Purkinje cell (primary cell): ENCODE measurements at places on chromosomes 16 and 17. TPM values are rescaled to one million over a fixed set of nuclear protein-coding genes. Genes with fewer than 3 reads are reported as not detected.

CA10 gene
- polyA plus RNA-seq: 1.8 and 21.7 TPM in 2 replicates

VWA3A gene
- polyA plus RNA-seq: 0.70 and 0.74 TPM in 2 replicates

HOXB4 gene
- polyA plus RNA-seq: not detected in 2 replicates

QPRT gene
- 1.3 and 2.5 TPM in 2 replicates for polyA plus RNA-seq

C17orf50 gene
- polyA plus RNA-seq: not detected in 2 replicates

ZPBP2 gene
- not detected in 2 replicates for polyA plus RNA-seq

GP1BA gene
- 0.31 and 0.38 TPM in 2 replicates for polyA plus RNA-seq

CFAP97D1 gene
- not detected in 2 replicates for polyA plus RNA-seq

SMIM36 gene
- not detected in 2 replicates for polyA plus RNA-seq

SLC38A8 gene
- not detected in 2 replicates for polyA plus RNA-seq

GRAPL gene
- polyA plus RNA-seq: not detected in 2 replicates

LYRM1 gene
- polyA plus RNA-seq: 38.6 and 63.8 TPM in 2 replicates

KRTAP2-2 gene
- not detected in 2 replicates for polyA plus RNA-seq

KRT24 gene
- polyA plus RNA-seq: 0.85 TPM in 1 of 2 replicates, not detected in the other

TRAPPC2L gene
- polyA plus RNA-seq: 97.9 and 106 TPM in 2 replicates

CDH5 gene
- polyA plus RNA-seq: 0.76 TPM in 1 of 2 replicates, not detected in the other

SPATA22 gene
- not detected in 2 replicates for polyA plus RNA-seq

MPHOSPH6 gene
- polyA plus RNA-seq: 117 and 150 TPM in 2 replicates

GSG1L gene
- polyA plus RNA-seq: 0.16 TPM in 1 of 2 replicates, not detected in the other

C16orf96 gene
- not detected in 2 replicates for polyA plus RNA-seq

FAM117A gene
- 11.3 and 17.8 TPM in 2 replicates for polyA plus RNA-seq
